Activated CD8-positive, alpha-beta T cell treated with anti-CD3 and anti-CD28 coated beads for 36 hours (primary cell): ENCODE measurements at places on chromosomes 3 and 15.

- H3K27me3 ChIP-seq, result peaks cover 12% of the 10 kb centered on the region
- no peaks in the 10 kb centered on the region for H3K36me3 ChIP-seq
- no peak overlapping the region for H3K4me3 ChIP-seq
- no peak overlapping the region for H3K27ac ChIP-seq
- no peaks in the 10 kb centered on the region for H3K4me1 ChIP-seq
Measured at GRCh38 chr3:116444819-116445310, 422 bp downstream of the LSAMP start.

GRCh38 chr15:89808160-89808870, 6.3 kb downstream of the ANPEP start:
- no peaks in the 10 kb centered on the region for H3K4me1 ChIP-seq
- no peaks in the 10 kb centered on the region for H3K36me3 ChIP-seq
- peaks cover 8% of the 10 kb centered on the region for H3K27me3 ChIP-seq
- DNase-seq, result no peak
- no peak overlapping the region for H3K4me3 ChIP-seq
- H3K27ac ChIP-seq, result no peak overlapping the region

- no peaks in the 10 kb centered on the region for H3K4me1 ChIP-seq
- H3K27ac ChIP-seq, result no peak overlapping the region
- no peaks in the 10 kb centered on the region for H3K27me3 ChIP-seq
- no peaks in the 10 kb centered on the region for H3K36me3 ChIP-seq
Measured at GRCh38 chr3:163779396-163780344, 1298.6 kb downstream of the SI start.

DNA sequence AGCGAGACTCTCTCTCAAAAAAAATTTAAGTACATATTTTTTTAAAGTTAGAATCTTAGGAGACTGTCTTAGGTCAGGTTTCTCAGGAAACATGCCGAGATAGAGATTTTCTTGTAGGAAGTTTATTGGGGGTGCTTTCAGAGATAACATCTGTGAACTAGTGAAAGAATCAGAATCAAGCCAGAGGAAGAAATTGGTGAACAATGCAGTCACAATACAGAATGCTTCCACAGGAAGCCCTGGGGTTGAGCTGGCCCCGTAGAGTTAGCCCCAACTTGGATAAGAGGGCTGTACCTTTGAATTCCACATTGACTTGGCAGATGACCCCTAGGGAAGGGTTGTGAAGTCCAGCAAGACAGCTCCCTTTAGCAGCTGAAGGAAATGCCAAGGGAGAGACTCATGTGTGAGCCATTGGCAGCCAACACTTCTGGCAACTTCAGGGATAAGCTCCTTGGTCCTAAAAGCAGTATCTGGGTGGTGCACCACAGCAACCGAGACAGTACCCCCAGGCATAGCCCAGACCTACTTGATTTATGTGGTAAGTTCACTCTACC, 7.1 kb upstream of the PLCB2 start:
- no peak overlapping the region for H3K4me3 ChIP-seq
- no peaks in the 10 kb centered on the region for H3K27me3 ChIP-seq
- H3K4me1 ChIP-seq, result peaks cover 18% of the 10 kb centered on the region
- DNase-seq, result no peak

GRCh38 chr3:138254216-138254615, 67.1 kb downstream of the ARMC8 start:
- H3K4me1 ChIP-seq, result peaks cover 13% of the 10 kb centered on the region
- no peaks in the 10 kb centered on the region for H3K27me3 ChIP-seq
- no peak overlapping the region for H3K4me3 ChIP-seq
- no peak overlapping the region for H3K27ac ChIP-seq
- peaks cover 15% of the 10 kb centered on the region for H3K36me3 ChIP-seq

DNA sequence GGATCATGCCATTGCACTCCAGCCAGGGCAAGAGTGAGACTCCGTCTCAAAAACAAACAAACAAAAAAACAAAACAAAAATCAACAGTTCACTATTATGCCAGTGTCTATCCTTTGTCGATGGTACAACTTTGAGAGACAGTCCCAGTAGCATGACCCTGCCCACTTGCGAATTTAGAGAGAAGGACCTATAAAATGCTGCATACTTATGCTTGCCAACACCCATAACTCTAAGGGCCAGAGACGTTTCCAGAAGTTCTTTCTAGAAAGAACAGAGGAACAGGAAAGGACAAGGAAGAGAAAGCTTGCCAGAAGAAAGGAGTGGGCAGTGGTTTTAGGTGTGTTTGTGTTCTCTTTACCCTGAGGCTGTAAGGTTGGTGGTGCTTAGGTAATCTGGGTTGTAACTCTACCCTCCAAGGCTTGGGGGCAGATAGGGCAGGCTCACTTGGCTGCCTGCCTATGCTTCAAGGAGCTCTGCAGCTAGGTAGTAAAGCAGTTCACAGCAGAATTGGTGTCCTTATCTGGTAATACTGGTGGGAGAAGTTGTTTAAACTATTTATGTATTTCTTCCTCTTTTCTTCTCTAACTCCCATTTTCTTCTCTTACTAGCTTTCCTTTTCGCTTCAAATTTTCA, 50.6 kb upstream of the SPPL2A start:
- no peaks in the 10 kb centered on the region for H3K4me1 ChIP-seq

DNA sequence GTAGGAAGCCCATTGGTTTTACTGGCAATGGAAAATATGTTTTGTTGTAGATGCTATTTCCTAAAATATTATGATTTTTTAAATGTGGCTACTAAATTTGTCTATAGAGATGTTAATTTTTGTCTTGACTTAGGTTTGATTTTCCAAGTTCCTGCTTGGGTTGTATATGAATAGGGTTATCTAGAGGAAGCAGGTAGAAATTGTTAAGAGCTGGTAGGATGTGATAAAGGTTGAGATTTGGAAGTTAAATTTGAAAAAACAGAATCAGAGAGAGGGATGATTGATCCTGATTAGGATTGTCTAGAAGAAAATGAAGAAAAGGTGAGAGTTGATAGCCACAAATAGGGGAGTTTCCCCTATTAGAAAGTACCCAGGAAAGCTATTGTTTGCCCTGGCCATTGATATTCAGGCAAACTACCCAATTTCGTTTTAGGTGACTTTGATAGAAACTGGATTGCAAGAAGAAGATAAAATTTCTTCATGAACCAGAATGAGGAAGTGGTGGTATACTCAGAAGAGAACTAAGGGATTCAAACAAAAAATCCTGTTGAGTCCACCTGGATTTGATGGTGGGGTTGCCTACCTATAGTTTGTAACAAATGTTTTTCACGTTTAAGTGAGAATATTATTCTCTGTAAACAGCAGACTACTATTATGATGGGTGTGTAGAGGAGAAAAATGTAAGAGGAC, 91.2 kb upstream of the PHLDB2 start:
- H3K4me3 ChIP-seq, result no peak overlapping the region
- no peaks in the 10 kb centered on the region for H3K4me1 ChIP-seq
- no peak for DNase-seq
- no peaks in the 10 kb centered on the region for H3K36me3 ChIP-seq
- H3K27ac ChIP-seq, result no peak overlapping the region

DNA sequence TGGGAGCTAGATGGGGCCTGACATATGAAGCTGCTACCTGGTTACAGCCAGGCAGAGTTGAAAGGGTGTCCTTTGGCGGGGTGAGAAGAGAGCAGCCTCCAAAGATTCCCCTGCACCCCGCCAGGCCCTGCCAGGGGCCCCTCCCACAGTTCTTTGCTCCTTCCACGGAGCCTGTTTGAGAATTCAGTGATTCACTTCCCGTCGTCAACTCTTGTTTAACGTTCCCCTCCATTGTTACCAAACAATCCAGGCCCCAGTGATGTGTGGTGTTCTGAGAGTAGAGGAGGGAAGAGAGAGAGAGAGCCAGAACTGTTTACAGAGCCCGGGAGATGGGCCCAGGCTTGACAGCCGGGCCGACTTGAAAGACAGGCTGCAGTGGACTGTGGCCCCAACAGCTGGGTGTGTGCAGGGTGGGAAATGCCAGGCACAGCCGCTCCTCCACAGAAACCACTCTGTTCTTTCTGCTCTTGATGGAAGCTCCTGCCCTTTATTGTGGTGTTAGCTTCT, 81.5 kb downstream of the SMAD3 start:
- DNase-seq, result peak; percentile 46
- H3K4me3 ChIP-seq, result peak overlapping the region; percentile 31
- peak overlapping the region; percentile 84 for H3K27ac ChIP-seq
- no peaks in the 10 kb centered on the region for H3K36me3 ChIP-seq

GRCh38 chr3:143731320-143731719, 116.9 kb downstream of the SLC9A9 start:
- no peak overlapping the region for H3K4me3 ChIP-seq
- H3K4me1 ChIP-seq, result no peaks in the 10 kb centered on the region
- no peaks in the 10 kb centered on the region for H3K36me3 ChIP-seq
- H3K27ac ChIP-seq, result no peak overlapping the region
- no peak for DNase-seq

- H3K4me1 ChIP-seq, result no peaks in the 10 kb centered on the region
- H3K27me3 ChIP-seq, result no peaks in the 10 kb centered on the region
- peaks cover 2% of the 10 kb centered on the region for H3K36me3 ChIP-seq
- no peak overlapping the region for H3K4me3 ChIP-seq
- DNase-seq, result no peak
Measured at GRCh38 chr15:35349916-35350315, 196.0 kb downstream of the DPH6 start.

DNA sequence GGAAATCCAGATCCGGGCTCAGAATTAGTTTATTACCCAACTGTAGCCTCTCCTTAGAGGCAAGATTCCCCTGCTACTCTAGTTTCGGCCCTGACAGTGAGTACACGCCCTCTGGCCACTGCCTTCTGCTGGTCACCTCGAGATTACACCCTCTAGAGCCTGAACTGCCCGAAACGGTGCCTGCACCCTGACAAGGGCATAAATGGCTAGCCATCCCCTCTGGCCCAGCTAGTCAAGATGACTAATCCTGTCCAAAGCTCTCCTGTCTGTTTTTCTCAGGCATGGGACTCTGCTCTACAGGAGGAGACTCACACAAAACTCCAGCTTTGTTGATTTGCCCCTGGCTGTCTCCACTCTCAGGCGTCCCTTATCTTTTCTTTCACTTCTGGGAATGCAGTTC, 150.5 kb upstream of the UBE2E2 start:
- H3K27ac ChIP-seq, result no peak overlapping the region
- H3K27me3 ChIP-seq, result no peaks in the 10 kb centered on the region
- H3K36me3 ChIP-seq, result no peaks in the 10 kb centered on the region
- H3K4me1 ChIP-seq, result peaks cover 14% of the 10 kb centered on the region
- H3K4me3 ChIP-seq, result no peak overlapping the region
- DNase-seq, result no peak

- peaks cover 28% of the 10 kb centered on the region for H3K4me1 ChIP-seq
- no peaks in the 10 kb centered on the region for H3K27me3 ChIP-seq
- no peak overlapping the region for H3K27ac ChIP-seq
- no peak for DNase-seq
Measured at GRCh38 chr15:83053151-83053550, 13.9 kb downstream of the BTBD1 start.

- no peaks in the 10 kb centered on the region for H3K4me1 ChIP-seq
- H3K36me3 ChIP-seq, result no peaks in the 10 kb centered on the region
- no peak overlapping the region for H3K4me3 ChIP-seq
- DNase-seq, result no peak
- H3K27ac ChIP-seq, result no peak overlapping the region
- peaks cover 1% of the 10 kb centered on the region for H3K27me3 ChIP-seq
Measured at GRCh38 chr15:48478581-48478980, 147.4 kb downstream of the DUT start.

- DNase-seq, result no peak
- H3K4me1 ChIP-seq, result no peaks in the 10 kb centered on the region
- peaks cover 28% of the 10 kb centered on the region for H3K27me3 ChIP-seq
- H3K27ac ChIP-seq, result no peak overlapping the region
Measured at GRCh38 chr3:46058981-46059380, 31.7 kb upstream of the XCR1 start.

GRCh38 chr15:88057836-88058235, 198.7 kb downstream of the NTRK3 start:
- DNase-seq, result no peak
- no peak overlapping the region for H3K27ac ChIP-seq
- no peaks in the 10 kb centered on the region for H3K27me3 ChIP-seq
- H3K4me1 ChIP-seq, result no peaks in the 10 kb centered on the region
- H3K4me3 ChIP-seq, result no peak overlapping the region
- no peaks in the 10 kb centered on the region for H3K36me3 ChIP-seq

- no peak for DNase-seq
- no peak overlapping the region for H3K27ac ChIP-seq
- H3K36me3 ChIP-seq, result no peaks in the 10 kb centered on the region
Measured at GRCh38 chr3:131716007-131716406, 213.2 kb upstream of the MRPL3 start.

DNA sequence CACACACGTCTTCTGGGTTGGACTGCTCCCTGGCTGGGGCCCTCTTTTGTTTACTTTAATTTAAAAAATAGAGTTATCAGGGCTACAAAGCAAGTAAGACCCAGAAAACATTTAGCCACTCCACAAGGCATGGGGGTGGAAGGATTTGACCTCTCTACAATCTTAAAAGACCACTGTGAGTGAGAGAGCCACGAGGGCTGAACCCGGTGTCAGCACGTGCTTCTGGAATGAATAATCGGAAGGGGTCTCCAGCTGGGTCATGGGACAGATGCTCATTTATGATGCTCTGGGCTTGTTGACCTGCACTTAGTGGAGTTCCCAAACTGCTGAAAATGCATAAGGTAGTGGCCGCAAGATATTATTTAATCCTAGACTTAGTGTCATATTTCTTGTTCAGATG, 52.4 kb downstream of the EIF4E3 start:
- no peak for DNase-seq
- no peaks in the 10 kb centered on the region for H3K4me1 ChIP-seq
- H3K27ac ChIP-seq, result no peak overlapping the region
- H3K27me3 ChIP-seq, result no peaks in the 10 kb centered on the region
- H3K4me3 ChIP-seq, result no peak overlapping the region
- H3K36me3 ChIP-seq, result peaks cover 7% of the 10 kb centered on the region

DNA sequence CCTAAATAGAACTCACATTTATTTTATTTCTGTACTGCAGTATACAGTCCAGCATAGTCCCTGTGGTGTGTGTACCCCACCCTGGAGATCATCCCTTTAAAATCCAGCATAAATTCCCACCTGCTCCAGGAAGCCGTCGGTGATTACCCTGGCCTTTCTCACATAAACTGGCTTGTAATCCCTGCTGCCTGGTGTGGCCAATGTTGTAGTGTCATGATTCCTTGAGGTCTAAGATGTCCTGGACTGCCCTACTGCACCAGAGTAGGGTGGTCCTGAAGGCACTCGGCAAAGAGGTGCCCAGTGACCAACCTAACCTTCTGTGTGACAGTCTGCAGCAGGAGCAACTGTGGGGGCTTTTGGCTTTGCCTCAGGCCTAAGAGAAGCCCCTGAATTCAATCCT, 58.9 kb downstream of the ITGA11 start:
- H3K36me3 ChIP-seq, result no peaks in the 10 kb centered on the region
- no peak for DNase-seq
- H3K4me3 ChIP-seq, result no peak overlapping the region
- no peak overlapping the region for H3K27ac ChIP-seq
- no peaks in the 10 kb centered on the region for H3K27me3 ChIP-seq
